ENCODE measurements at places on chromosomes 12 and 14.

GRCh38 chr14:65927931-65928356, 515.4 kb downstream of the FUT8 start:
- no peak for DNase-seq

- no peak for DNase-seq
These were observed 194.9 kb upstream of the OR4E1 start for GRCh38 chr14:21868442-21869046.

GRCh38 chr14:69427596-69427995, 29.1 kb downstream of the SLC39A9 start:
- no peak for DNase-seq

DNA sequence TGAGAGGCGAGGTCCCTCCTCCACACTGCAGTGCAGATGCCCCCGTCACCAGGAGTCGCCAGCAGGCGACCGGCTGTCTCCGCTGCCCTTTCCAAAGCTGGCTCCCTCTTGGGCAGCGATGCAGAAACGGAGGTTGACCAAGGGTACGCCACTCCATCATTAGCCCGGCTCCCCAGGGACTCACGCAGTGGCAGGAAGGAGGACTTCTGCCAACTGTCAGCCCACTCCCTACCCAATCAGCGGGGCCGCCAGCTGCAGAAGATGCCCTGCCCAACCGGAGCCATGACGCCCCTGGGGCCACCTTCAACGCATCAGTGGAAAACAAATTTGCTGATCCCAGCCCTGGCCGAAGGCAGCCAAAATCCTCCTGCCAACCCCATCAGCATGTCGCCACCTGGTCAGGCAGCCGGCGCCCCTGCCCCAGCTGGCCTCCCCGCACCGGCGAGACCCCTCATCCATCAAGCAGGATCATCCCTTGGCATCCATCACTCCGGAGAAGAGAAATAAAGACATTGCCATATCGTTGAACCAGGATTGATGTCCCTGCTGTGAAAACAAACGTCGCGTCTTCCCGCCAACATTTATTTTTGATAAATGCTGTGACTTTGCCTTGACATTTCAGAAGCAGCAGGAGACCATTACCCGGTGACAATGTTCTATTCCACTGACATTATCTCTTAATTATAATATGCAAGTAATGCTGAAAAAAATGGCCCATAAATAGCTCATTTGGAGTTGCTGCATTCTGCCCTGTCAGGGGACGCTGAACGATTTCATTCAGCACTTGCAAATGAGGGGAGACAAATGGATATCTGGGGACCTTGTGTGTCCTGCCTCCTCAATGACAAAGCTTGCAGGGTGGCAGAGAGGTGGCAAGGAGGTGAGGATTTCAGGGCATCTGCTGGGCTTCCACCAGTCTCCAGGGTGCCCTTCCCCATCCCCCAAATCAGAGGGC, 105.1 kb downstream of the SCARB1 start:
- DNase-seq = no peak

DNA sequence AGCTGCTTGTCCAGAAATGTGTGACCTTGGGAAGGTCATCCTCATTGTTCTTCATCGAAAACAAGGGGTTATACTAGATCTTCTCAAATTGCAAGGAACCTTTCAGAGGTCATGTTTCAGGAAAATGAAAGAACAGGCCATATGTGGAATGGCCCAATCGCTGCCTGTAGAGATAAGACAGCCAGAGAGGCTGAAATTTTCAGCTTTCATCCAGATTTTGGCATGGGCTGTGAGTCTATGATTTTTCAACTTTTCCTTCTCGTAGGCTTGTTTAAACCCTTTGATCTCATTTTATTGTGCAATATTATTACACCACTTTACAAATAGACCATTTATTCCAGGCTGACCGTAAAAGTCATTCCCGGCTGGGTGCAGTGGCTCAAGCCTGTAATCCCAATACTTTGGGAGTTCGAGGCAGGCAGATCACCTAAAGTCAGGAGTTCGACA, 17.1 kb upstream of the ATXN2 start:
- no peak for DNase-seq

GRCh38 chr14:31962920-31963319, 114.2 kb upstream of the ARHGAP5 start:
- DNase-seq = no peak

GRCh38 chr12:124835656-124836410, 27.8 kb downstream of the SCARB1 start:
- DNase-seq = no peak

GRCh38 chr14:43042408-43042807, 1435.7 kb downstream of the LRFN5 start:
- DNase-seq = no peak

- no peak for DNase-seq
These were observed 69.6 kb downstream of the NT5DC3 start for GRCh38 chr12:103771466-103771865.

GRCh38 chr14:104882325-104882973, 17.4 kb downstream of the CEP170B start:
- DNase-seq = no peak

DNA sequence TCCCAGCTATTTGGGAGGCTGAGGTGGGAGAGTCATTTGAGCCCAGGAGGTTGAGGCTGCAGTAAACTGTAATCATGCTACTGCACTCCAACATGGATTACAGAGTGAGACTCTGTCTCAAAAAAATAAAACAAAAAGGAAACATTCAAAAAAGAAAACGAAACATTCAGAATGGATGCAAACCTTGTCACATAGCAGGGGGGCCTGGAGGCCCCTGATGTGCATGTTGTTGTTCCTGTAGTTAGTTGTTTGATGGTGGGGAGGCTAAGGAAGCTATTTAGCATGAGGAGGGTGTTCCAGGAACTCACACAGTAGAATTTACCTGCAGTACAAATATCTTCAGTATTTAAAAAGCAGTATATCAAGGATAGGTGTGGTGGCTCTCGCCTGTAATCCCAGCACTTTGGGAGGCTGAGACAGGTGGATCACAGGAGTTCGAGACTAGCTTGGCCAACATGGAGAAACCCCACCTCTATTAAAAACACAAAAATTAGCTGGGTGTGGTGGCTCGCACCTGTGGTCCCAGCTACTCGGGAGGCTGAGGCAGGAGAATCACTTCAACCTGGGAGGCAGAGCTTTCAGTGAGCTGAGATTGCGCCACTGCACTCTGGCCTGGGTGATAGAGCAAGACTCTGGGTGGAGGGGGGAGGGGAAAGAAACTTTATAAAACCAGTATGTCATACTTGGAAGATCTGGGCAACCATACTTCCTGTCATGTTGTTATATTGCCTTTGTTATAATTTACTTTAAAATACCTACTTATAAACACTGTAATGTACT, 17.6 kb upstream of the AEBP2 start:
- DNase-seq = no peak

DNA sequence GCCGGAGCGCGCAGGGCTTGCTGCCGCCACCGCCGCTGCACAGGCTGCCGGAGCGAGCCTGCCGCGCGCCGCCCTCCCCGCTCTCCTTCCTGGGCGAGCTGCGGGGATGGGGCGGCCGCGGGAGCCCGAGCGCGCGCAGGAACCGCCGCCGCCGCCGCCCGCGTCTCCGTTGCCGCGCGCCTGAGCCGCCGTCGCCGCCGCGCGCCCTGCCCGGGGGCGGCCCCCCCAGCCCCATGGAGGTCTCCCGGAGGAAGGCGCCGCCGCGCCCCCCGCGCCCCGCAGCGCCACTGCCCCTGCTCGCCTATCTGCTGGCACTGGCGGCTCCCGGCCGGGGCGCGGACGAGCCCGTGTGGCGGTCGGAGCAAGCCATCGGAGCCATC, 352 bp downstream of the PLXNC1 start:
- no peak for DNase-seq

GRCh38 chr12:10771132-10771733, 31.2 kb downstream of the TAS2R7 start:
- no peak for DNase-seq

DNA sequence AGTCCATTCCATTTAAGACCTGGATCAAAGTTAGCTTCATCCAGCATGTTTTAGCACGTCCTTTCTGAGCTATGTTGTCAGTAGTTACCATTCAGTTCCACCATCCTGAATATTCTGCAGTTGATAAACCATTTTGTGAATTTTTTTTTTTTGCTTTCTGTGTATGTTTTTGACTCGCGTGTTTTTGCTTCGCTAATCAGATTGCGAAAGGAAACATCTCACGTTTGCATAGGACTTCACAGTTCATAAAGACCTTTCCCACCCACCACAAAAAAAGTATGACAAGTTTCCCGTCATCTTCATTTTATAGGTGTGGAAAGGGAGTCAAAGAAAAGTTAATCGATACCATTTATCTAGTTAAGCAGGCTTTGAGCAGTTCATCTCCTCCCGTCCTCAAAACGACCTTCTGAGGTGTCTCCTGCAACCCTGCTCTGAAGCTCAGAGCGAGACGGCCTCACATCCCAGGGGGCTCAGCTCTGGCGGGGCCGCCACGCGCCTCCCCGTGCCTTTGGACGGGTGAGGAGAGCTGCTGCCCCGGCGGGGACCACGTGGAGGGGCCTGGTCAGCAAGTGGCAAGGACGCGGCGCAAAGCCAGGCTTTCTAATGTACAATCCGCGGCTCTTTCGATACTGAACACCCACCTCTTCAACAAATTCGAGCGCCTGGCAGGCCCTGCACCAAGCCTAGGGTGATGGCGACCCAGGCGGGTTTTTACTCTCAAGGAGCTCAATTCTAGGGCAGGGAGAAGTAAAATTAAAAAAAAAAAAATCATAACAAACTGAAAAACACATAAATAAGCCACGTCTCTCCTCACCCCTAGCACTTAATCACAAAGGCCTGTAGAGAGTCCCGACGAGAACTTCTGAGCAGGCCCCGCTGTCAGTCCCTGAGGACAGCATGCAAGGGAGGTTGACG, 988 bp upstream of the TMEM263 start:
- peak; percentile 59 for DNase-seq

DNA sequence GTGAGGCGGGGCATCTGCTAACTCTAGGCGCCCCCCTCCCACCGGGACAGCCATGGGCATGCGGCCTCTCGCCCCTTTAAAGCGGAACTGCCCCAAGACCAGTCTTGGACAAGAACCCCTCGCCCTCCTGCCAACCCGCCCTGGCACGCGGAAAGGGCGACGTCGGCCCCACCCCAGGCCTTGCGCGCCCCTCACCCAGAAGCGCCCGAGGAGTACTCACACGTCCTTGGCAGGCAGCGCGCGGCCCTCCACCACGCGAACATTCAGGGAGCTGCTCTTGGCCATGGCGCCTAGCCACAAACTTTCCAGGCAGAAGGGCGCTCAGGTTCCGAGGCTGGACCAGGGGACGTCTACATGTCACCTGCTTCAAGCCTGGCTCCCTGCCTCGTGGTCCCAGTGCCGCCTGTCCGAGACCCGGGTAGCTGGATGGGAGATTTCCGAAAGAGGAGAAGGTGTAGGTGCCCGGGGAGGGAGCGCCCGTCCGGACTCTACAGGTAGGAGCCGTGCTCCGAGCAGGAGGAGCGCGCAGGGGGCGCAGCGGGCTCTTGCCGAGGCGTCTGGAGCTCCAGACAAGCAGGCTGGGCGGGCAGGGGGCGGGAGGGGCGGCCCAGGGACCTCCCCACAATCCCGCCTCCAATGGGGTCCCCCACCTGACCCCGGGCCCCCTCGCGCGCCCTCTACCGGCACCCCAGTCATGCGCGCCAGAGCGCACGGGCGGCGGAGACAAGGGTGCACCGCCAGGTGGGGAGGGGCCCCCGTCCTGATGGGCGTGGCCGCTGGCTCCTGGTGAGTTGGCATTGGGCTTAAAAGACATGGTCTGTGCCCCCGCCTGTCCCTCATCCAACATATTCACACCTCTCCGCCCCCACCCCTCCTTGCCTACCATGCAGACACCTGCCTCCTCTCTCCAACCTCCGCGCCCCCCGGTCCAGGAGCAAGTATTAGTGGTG, at the start of gene RASAL1:
TSS of gene RASAL1 (minus strand) at position 584 of the 950 bp plus-strand sequence. CDS start at position 285, 299 bp downstream.
- no peak for DNase-seq

DNA sequence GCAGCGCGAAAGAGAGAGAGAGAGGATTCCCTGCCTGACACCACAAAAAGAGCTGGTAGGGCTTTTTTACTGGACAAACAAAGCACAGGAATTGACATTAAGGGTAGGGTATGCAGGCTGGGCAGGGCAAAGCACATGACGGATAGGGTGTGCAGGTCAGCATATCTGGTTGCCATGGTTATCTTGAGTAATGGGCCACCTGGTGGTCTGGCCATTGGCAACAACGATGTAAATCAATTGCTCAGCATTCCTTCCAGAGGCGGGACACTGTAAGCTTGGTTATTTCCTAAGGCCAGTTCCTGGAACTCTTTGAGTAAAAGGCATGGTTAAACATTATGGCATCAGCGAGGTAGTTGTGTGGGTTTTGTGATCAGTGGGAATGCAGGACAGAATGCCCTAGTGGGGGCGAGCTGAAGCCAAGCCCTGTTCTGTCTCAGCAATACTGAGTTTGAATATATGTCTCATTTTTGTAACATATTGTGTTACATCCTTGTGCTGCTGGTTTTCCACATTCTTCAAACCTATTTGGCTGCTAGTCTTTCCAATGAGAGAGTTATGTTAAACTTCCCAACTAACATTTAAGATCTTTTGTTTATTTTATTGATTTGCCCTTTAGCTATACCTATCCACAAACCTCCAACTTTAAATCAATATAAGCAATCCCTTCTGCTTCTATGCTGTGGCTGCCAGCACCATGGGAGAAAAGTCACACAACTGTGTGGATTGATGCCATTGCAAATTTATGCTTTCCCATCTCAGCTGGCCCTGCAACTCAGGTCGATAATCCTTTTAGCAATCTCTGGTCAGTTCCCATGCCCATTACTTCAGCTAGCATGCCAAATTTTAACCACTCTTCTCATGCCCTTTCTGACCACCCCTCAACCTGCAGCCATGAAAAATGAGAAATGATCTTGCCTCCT, 396.7 kb upstream of the PDE3A start:
- no peak for DNase-seq

DNA sequence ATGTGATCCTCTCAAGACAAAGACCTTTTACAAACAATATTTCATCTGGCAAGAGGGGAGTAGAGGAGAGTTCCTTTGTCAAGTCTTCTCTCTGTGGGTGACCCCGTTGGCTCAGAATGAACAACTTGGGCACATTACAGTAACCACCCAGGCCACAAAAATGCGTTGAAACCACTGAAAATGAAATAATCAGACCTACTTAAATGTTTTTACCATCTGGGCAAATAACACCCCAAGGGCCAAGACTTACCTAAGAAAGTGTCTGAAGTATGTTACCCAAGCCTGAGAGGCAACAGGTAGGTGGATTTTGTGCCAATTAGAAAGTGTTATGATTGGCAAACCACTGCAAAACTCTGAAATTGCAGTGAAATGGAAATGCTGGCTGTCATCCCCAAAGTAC, 1.3 kb downstream of the TC2N start:
- DNase-seq = no peak

- DNase-seq = no peak
These were observed 1.7 kb downstream of the HECTD1 start for GRCh38 chr14:31205681-31206535.

GRCh38 chr12:131618303-131618658, 92.6 kb upstream of the SFSWAP start:
- DNase-seq = no peak

Data from right atrium auricular region (tissue), 2 donors.